ENCODE measurements at places on chromosomes 3 and 15. TPM values are rescaled to one million over a fixed set of nuclear protein-coding genes. Genes with fewer than 3 reads are reported as not detected.

GRCh38 chr3:157063926-157064325 is 96.0 kb downstream of the CCNL1 start:
- DNase-seq = no peak

DNA sequence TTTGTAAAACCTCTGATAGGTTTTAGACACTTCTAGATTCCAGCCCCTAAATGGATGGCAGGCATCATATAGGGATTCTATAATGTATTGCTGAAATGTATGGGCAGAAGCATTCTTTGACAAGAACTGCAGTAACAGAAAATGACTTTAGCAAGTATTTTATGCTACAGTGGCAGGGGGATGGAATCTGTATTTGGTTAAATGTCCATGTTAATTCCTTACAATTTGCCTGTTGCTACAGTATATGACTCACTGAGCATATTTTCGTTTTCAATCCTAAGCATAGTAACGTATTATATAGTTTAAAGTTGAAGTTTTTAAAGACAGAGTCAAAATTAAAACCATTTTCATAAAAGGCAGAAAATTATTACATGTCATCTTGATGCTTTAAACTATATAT is 150.1 kb downstream of the MEX3B start:
- no peak for DNase-seq

- no peak for DNase-seq
Observed at GRCh38 chr3:65013053-65013452, 325.3 kb upstream of the ADAMTS9 start.

Gene OSTN
- total RNA-seq = not detected

Gene TMEM266
- total RNA-seq = 1.9 TPM

Measured in pancreas (tissue), 10 donors.